ENCODE measurements at places on chromosomes 5 and 9.

GRCh38 chr9:105118636-105119035, 125.8 kb upstream of the SLC44A1 start:
- no peak for DNase-seq

- no peak for DNase-seq
Measured at GRCh38 chr9:75123696-75124095, 35.4 kb downstream of the OSTF1 start.

GRCh38 chr9:94922098-94922607, 195.7 kb downstream of the AOPEP start:
- no peak for DNase-seq

DNA sequence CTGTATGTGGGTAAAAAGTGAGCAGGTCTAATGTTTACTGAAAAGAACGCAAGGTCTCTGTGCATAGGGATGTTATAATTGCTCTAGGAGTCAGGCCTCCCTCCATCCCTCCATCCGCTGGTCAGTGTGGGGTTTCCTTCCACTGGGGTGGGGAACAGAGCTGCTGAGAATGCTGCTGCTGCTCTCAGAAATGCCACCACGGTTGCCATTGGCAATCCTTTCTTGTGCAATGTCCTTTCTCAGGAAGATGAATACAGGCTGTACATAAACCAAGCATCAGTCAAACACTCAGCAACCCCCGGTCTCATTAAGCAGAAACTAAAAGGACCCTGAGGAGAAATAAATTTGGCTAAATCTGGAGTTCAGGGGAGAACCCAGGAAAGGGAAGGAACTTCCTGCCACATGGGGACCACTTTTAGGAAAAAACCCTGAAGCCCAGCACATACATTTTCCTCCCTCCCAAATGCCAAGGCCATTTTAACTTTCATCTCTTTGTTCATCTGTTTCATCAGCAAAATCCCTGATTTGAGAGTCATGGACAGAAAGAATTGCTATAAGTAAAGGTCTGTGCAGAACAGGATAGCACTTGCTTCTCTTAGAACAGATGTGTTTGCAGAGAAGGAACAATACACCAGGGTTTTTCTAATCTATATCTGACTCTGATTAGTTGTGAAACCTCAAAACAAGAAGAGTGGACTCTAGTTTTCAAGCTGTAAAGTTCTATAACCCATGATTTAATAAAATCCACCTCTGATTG, 70.4 kb upstream of the SLC1A3 start:
- no peak for DNase-seq

- DNase-seq: no peak
Measured at GRCh38 chr9:112764344-112764743, 13.8 kb downstream of the SNX30 start.

- DNase-seq: no peak
Measured at GRCh38 chr5:55564721-55565120, 30.0 kb upstream of the PLPP1 start.

GRCh38 chr9:35650341-35651158, at the start of gene SIT1:
SIT1 (minus strand) TSS chr9:35650931; CDS start chr9:35650853, 78 bp downstream.
- DNase-seq: no peak

GRCh38 chr5:133083901-133084300, 32.1 kb downstream of the HSPA4 start:
- no peak for DNase-seq

DNA sequence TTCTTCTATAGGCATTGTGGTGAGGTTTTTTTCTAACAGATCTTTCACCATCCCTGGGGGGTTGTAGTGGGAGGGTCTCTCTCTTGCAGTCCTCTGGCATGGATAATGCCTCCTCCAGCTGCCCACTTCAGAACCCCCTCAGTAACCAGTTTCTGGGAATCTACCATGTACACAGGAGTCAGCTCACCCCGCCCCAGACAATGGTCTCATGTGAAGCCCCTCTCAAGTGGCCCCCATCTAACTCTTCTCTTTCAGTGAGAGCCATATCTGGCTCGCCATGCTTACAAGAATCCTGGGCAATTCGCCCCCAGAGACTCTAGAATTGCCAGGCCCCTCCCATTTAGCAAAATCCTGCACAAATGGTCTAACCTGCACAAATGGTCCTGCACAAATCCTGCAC, 144.4 kb upstream of the FSTL4 start:
- DNase-seq: no peak

GRCh38 chr5:126872561-126873354, 95.8 kb downstream of the LMNB1 start:
- DNase-seq: no peak

GRCh38 chr9:89886281-89886700, 281.5 kb downstream of the GADD45G start:
- no peak for DNase-seq

GRCh38 chr5:132498152-132498551, 7.6 kb upstream of the IRF1 start:
- DNase-seq: no peak

DNA sequence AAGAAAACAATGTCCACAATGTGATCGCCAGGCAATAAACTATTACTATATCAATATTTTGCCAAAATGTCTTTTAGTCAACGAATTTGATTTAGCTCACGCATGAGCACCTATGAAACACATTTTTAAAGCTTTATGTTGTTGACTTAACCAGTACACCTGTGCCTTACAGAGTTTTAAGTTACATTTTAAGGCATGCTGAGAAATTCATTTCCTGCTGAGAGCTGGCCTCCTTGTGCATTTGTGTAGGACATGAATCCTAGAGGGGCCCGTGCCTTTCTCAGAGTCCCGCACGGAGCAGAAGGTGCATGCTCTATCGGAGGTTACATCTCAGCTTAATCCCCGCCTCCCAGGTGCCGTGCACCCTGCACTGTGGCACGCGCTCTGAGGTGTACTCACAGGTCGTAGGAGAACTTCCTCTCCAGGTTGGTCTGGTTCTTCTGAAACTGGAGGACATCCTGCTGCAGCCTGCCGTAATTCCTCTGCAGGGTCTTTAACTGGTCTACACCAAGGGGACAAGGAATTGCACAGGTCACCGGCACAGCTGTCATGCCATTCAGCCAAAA, 53.2 kb downstream of the GOLM1 start:
- no peak for DNase-seq

DNA sequence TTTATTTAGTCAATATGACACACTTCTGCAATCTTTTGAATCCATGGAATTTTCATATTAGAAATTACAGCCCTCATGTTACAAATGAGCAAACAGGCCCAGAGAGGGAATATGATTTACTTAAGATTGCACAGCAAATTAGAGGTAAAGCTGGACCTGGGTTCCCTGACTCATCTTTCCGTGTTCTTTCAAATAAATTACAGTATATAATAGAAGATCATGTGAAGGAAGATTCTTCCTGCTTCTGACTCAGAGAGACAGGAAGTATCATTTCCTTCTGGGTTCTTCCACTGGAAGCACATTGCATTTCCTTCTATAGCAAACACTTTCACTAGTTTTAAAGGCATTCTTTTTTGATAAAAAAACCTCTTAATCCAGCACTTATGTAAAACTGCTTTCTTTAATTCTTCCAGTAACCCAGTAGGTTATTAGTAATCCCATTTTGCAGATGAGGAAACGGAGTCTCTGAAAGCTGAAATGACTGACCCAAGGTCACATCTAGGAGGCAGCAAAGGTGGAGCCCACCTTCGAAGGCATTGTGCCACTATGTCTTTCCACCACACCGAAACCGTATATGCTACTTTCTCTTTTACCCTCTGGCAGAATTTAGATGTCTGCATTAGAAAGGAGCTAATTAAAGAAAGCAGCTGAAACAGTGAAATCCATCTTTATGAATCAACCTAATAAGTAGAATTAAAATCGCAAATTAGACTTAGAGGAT, 566.7 kb upstream of the KLF4 start:
- DNase-seq: no peak

DNA sequence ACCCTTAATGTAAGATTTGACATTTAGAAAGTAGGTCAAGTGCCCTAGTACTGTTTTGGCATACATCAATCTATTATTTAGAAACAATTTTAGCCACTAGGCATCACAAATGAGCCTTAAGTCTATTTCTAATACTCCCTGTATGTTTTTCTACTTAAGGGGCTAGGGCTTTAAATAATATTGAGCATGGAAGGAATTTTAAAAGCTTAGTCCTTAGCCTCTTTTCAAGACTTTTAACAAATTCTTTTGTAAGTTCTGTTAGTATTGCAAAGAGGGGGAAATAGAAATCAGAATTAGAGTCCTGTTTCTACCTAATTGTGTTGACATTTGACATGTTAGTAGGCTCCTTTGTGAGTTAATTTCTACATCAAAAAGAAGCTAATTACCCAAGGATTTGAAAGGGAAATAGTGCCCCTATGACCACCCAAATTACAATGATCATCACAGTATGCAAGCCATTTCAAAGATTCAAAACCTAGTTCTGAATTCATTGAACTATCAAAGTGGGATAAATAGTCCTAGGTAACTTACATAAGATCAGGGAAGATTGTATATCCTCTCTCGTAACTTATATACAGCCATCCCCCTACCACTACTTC, 647.8 kb upstream of the ACO1 start:
- DNase-seq: no peak

DNA sequence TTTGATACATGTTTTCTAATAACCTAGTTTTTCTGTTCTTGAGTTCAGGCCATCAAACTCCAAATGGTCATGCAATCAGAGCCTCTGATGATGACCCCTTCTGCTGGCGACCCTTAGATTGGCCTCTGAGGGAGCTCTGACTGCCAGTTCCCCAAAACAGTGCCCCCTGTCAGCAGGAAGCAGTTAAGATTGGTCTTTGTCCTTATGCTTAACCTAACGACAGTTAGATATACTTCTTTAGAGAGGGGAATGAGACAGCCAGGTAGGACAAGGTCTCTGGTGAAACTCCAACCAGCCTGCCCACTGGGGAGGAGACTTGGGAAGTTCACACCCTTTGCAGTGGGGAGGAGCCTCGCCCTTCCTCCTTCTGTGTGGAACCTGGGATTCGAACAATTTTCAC, 390.4 kb upstream of the KIF2A start:
- DNase-seq: no peak

DNA sequence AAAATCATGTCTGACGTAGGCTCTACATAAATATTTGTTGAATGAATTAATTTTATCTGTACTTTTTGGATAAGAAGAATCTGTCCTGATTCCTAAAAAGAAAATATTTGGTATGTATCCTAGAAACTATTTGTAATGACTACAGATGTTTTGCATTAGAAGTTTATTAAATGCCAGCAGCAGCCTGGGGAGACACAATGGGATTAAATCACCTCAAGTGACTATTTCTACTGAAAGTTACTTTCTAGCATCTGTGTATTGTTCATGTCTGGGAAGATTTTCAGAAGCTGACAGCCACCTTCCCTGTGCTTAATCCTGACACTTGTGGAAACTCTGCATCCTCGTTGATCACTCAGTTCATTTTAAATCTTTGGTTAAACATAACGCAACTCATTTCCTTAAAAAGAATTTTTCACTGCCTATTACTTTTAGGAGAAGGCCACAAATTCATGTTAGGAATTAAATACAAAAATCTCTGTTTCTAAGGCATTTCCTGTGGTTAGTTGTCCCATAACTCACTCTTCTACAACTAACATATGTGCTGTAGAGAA, 209.3 kb upstream of the PPP1R2B start:
- no peak for DNase-seq

- no peak for DNase-seq
Measured at GRCh38 chr5:60598424-60598823, 101.5 kb downstream of the DEPDC1B start.

- DNase-seq: no peak
Measured at GRCh38 chr9:33524306-33524947, 376 bp downstream of the ANKRD18B start.

GRCh38 chr5:85049020-85049419, 664.3 kb upstream of the EDIL3 start:
- no peak for DNase-seq

DNA sequence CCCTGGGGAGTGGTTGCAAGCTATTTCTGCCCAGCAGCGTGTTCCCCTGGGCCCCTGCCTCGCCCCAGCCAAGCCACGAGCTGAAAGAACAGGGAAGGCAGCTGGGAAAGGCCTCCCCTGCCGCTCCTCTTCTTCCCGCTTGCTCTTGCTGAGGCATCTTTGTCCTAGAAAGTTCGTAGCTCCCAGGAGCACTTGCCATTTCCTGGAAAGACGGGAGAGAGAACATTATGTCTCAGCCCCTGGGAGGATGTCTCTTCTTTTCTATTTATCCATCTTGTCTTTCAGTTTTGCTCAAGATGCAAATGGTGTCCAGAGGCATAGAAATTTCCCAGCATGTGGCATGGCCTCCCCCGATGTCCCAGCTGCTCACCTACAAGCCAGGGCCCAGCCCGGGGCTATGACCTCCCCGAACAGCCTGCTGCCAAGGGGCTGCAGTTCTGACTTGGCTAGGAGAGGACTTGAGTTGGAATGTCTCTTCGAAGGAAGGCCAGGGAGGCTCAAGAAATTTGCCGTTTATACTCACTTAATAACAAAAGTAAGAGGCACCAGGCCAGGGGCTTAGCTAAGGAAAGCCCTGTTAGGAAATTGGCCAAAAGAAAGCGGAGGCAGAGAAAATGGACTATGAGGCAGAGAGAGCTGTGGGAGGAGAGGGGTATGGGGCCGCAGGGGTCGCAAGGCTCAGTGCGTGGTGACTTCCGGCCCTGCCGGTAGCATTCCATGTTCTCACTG, 87.3 kb downstream of the LIFR start:
- no peak for DNase-seq

DNA sequence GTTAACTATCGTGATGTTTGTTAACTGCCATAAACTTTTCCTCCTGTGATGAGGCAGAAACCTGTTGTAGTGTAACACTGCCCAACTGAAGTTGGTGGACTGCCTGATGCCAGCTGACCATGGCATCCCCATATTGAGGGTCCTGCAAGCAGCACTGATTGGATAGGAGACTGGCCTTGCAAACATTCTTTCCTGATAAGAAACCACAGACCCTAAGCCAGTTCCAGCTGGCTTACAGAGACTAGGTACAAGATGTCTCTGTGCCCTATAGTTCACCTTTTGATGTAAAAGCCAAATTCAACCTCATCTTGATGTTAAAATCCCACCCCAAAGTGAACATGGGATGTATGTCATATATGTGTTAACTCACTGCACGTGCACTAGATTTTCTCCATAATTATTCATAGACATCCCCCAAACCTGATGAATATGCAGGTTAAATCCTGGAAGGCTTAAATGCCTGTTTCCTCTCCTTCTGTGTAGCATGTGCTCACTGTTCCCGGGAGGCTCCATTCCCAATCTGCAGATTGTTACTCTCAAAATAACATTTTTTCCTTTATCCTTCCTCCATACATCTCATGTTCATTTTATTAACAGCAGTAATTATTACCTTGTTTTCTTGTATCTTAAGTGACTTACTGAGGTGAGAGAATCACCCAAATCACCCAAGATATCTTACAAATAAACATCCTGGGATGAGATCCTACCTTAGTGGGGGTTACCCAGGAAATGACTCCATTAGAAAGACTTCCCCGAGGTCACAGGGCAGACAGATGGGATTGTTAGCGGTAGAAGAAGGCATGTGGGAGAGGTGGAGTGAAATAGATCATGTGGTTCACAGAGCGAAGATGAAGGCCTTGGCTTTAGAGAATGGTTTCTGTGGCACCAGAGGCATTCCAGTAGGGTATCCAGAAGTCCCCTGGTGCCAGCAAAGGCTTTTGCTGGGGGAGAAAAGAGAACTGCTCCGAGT, 566.7 kb downstream of the CCDC171 start:
- no peak for DNase-seq

GRCh38 chr9:83349031-83349430, 189.2 kb downstream of the FRMD3 start:
- no peak for DNase-seq

- no peak for DNase-seq
Measured at GRCh38 chr5:153660919-153661318, 170.4 kb downstream of the GRIA1 start.
